Brain pericyte (primary cell): ENCODE measurements at places on chromosomes 12 and 14.

DNA sequence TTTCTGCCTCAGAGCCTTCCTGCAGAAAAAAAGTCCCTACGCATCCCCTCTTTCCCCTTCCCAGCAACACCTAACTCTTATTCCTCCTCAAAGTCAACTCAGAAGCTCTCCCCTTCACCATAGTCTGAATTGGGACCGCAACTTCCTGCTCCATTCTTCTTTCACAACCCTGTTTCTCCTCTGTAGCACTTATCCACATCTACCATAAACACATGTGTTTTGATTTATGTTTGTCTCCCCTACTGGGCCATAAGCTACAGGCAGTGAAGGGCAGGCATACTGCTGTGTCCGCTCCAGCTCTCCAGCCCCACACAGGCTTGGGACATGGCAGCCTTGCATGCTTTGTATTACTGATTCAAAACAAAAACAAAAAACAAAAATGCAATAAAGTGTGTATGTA, 5.9 kb downstream of the SDR9C7 start:
- no peak for DNase-seq

DNA sequence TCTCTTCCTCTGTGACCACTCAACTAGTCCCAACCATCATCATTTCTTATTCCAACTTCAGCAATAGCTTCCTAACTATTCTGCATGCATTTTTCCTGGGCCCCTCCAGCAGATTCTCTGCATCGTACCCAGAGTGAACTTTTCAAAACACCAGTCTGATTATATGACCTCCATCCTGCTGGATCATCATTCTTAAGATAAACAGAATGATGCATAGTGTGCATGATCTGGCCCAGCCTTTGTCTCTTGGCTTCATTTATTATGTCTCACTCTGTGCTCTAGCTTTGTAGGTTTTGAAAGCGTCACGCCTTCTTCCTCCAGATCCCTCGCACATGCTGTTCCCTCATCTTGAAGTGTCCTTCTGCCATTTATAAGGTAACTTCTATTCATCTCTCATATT, 46.3 kb upstream of the SLC38A4 start:
- no peak for DNase-seq

DNA sequence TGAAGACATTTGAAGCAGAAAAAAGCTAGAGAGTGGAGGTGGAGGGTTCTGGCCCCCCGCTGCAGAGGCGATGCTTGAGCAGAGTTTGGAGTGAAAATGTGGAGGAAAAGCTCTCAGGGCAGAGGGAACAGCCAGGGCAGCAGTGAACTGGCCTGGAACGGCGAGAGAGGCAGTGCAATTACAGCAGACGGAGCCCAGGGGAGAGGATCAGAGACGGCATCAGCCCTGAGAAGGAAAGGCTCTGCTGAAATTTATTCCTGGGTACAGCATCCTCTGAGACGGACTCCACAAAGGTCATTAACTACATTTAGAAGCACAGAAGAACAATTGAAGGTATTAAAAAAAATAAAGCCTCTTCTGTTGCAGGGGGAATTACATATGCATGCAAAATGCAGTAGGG, 14.2 kb downstream of the STON2 start:
- no peak for DNase-seq

DNA sequence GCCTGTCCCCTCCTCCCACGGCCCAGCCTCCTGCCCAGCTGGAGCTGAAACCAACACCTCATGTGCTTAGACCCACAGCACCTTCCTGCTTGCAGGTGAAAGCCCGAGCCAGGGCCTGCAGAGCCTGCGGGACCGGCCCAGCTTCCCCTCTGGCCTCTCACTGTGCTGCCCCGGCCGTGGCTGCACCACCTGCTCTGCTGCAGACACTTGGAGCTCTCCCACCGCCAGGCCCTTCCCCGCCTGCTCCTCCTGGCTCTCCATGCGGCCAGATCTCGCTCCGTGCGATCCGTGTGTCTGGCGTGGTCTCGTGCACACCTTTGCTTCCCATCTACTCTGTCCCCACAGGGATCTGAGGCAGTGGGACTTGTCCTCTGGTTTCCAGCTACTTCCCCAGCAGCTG, 72.2 kb upstream of the FBRSL1 start:
- no peak for DNase-seq

DNA sequence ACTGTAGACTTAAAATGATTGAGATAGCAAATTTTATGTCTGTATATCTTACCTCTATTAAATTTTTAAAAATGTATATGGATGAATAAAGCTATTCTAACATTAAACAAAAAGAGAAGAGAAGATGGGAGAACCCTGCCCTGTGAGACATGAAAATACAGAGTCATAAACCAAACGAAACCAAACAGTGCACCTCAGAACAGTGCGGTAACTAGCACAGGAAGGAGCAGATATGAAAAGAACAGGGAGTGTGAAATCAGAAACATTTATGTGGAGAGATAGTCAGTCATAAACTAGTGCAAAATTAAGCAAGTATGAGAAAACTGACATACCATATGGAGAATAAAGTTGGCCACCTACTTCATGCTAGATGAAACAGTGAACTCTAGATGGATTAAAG, 135.1 kb downstream of the ERC1 start:
- no peak for DNase-seq

DNA sequence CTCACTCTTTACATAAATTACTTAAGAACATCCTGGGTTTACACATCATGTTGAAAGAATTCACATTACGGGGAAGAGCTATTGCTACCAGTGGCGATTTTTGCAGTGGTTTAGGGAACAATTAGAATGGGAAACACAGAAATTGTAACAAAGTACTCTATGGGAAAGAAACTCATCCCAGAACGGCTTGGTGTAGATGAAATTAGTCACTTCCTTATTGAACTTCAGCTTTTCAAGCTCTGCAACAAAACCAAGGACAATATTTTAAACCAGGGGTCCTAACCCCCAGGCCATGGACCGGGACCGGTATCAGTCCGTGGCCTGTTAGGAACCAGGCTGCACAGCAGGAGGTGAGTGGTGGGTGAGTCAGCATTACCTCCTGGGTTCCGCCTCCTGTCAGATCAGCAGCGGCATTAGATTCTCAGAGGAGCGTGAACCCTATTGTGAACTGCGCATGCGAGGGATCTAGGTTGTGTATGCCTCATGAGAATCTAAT, 32.3 kb upstream of the FICD start:
- DNase-seq, result no peak

DNA sequence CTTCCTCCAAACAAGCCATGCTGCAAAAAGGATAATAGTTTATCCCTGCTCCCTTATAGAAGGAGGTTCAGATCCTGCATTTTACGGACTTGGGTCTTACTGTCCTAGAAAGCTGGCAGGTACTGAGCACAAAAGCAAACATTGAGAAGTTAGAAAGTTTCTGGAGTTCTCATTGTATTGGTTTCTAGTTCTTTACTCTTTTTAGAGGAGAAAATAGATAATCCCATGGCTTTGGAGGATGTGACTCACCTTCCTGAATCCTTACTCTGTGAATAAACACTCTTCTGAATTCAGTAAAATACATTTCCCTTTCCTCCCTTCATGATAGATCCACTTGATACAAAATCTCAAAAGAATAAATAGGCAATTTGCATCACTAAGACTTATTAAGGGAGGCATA, 188.9 kb downstream of the NPAS3 start:
- DNase-seq, result no peak

GRCh38 chr12:8886502-8887284, 27.6 kb upstream of the PHC1 start:
- DNase-seq, result no peak
